EL (cell line): ENCODE measurements at places on chromosomes 1 and 21.

DNA sequence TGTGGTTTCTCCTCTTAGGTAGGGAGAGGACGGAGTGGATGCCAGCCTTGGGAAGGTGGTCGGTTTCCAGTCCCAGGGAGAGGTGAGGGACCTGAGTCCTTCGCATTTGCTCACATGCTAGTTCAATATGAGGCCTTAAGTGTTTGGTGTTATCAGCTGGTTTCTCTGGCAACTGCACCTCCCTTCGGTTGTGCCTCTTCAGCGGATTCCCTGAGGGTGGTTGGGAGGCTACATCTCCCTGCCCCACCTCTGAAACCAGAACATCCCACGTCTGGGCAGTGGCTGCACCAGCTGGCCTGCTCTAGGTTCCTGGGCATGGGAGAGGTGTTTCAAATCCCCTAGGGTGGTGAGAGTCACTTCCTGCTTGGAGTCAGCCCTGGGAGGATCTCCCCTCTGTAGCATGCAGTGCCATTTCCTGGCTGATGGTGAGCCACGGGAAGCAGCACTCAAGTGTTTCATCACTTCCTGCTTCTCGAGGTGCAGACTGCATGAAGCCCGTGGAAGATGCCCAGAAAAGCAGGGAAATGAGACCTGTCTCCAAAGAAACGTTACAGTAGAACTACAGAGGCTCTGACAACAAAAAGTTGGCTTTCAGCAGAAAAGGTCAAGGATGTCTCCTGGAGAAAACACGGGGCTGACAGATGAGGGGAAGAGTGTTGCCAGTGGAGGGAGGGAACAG, 4.5 kb downstream of the TMEM125 start:
- DNase-seq, result peak; percentile 72

DNA sequence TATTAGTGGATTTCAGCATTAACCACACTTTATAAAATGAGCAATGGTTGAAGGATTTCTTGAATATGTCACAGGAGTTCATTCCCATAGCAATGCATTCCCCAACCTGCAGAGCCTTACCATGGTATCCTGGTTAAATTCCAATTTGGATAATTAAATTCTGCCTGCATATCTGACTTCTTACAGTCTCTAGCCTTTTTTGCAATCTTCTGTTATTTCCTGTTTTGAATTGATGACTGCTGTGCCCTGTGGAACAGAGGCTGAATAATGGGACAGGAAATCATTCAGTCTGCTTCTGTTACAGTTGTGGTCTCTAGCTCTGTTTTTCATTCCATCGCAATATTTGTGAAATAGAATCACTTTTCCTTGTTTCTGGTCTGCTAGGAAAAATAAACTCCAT, 1823.9 kb downstream of the PLA2G4A start:
- peak; percentile 75 for DNase-seq

- no peak for DNase-seq
Observed at GRCh38 chr21:36235058-36235582, 78.5 kb downstream of the DOP1B start.

GRCh38 chr1:59204001-59204400, 92.9 kb upstream of the FGGY start:
- no peak for DNase-seq

- no peak for DNase-seq
Observed at GRCh38 chr1:158059984-158060383, 66.5 kb downstream of the KIRREL1 start.

DNA sequence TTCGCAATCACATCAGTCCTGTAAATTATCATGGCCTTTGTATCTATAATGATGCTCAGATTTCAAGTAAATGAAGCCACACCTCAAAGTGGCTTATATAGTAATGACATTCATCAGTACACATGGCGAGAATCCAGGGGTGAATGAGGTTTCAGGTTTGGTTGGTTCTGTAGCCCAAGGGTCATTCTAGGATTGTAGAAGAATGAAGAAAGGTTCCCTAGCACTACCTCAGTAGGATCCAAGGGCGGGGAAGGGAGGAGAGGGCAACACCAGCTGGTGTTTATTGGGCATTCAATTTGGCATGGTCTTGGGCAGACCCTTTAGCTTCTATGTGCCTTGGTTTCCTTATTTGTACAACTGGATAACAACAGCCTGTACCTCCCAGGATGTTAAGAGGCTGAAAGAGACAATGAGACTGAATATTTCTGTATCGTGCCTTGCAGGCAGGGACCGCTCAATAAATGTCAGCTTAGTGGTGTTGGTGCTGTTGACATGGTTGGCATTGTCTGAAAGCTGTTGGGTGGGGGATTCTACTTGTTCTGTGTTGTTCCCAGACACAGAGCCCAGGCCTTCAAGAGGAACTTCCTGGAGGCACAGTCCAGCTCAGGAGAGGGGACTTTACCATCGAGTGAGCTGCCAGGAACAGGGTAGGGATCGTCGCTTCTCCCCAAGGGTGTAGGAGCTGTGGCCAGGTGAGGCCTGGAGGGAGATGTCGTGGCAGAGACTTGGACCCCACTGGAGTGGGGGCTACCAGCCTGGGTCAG, 388.2 kb downstream of the PTPRU start:
- DNase-seq, result no peak

GRCh38 chr1:153527023-153527682, 8.6 kb downstream of the S100A6 start:
- no peak for DNase-seq

GRCh38 chr1:217135569-217135915, 412.3 kb upstream of the ESRRG start:
- DNase-seq, result peak; percentile 7

DNA sequence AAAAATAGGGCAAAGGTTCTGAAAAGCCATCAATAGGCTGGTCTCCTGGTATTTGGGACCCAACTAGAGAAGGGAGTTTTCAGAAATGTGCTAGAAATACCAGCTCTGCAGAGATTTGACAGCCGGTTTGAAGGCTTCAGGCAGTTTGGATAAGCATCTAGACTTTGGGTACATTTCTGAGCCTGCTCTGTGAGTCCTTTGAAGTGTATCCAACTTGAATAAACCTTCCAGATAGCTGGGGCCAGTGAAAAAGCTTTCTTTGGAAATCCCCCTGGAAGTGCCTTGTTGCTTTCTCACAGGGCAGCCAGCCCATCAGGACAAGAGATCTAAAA, 6.4 kb upstream of the PEF1 start:
- no peak for DNase-seq

DNA sequence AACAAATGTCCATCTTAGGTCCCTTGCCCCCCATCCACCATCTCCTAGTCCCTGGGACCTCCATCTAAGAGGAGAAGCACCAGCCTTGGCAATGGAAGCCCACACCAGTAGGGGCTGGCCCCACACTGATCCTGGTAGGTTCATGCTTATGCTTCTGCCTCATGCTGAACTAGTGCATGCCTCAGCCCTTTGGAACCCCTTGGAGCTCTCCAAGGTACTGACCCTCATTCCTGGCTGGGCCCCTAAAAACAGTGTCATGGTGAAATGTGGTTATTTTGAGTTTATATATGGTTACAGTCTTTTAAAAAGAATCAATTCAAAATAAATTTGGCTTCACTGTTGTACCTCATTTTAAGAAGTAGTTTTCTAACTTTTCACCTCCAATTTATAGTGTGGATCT, 108.3 kb downstream of the HIVEP3 start:
- peak; percentile 51 for DNase-seq

DNA sequence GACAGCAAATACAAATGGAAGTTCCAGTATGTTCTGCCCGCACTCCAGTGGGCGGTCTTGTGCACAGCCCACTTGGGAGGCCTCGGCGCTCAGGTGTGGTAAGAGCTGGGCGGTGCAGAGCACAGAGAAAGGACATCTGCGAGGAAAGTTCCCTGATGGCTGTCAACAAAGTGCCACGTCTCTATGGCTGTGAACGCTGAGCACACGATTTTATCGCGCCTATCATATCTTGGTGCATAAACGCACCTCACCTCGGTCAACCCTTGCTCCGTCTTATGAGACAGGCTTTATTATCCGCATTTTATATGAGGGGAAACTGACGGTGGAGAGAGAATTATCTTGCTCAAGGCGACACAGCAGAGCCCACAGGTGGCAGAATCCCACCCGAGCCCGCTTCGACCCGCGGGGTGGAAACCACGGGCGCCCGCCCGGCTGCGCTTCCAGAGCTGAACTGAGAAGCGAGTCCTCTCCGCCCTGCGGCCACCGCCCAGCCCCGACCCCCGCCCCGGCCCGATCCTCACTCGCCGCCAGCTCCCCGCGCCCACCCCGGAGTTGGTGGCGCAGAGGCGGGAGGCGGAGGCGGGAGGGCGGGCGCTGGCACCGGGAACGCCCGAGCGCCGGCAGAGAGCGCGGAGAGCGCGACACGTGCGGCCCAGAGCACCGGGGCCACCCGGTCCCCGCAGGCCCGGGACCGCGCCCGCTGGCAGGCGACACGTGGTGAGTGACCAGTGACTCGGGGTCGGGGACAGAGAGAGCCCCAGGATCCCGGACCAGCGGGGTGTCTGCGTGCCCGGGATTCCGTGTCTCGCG, at the start of gene IL12RB2:
Gene IL12RB2, plus strand, starts transcription at position 623 of the 810 bp plus-strand sequence. CDS start 12,496 bp downstream, outside the sequence.
- no peak for DNase-seq

GRCh38 chr1:175499595-175500382, 243.6 kb downstream of the TNR start:
- no peak for DNase-seq

- peak; percentile 97 for DNase-seq
Observed at GRCh38 chr1:58818075-58818474, 34.2 kb upstream of the JUN start.

GRCh38 chr21:42505090-42505726, 8.4 kb upstream of the SLC37A1 start:
- DNase-seq, result no peak

DNA sequence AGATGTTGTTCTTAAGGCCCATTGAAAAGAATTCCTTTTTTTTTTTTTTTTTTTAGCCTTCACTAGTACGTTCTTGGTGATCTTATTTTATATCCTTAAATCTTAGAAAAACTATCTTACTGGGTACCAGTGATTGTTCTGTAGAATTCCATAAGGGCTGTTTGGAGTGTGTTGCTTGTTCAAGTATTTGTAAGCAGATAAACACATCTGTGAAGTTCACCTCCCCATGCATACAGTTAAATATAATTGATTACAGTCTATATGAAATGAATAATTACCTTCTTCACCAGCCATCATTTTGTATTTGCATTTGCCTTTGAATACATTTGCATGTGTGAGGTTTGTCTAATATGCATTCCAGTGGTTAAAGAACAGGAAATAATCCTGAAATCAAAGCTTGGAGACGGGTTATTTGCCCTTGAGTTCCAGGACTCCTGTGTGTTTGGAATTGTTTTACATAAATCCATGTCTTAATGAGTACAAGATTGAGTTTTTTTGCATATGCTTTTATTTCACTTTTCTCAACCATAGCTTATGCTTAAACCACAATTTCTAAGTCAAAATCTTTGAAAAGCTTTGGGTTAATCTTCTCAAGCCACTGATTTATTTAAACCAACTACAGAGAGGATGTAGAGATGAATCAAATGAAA, 73.1 kb downstream of the VPS13D start:
- DNase-seq, result no peak

GRCh38 chr21:42660118-42660470, 6.7 kb downstream of the PDE9A start:
- DNase-seq, result no peak

GRCh38 chr1:7012461-7012924, 227.2 kb downstream of the CAMTA1 start:
- no peak for DNase-seq

- DNase-seq, result peak; percentile 55
Observed at GRCh38 chr1:225670806-225671733, 18.1 kb upstream of the ENAH start.

GRCh38 chr21:34693192-34693810, 24.5 kb downstream of the CLIC6 start:
- DNase-seq, result peak; percentile 72

DNA sequence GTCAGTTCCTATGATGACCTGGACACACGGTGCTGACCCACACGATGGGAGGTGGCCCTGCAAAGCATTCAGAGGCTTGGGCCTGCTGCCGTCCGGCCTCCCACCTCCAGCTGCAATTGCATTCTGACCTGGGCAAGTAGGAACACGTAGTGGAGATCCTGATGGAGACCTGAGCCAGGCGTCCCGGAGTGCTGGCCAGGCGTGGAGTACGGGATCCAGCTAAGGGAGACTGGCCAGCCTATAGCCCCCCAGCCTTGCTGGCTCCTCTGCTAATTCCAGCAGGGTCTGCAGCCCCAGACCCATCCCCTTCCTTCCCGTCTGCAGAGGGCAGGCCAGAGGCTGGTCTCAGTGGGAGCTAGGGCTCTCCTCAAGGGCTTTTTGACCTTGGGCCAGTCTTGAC, 11.2 kb downstream of the CD46 start:
- DNase-seq, result no peak

- DNase-seq, result no peak
Observed at GRCh38 chr1:180670681-180671080, 38.9 kb downstream of the XPR1 start.

- no peak for DNase-seq
Observed at GRCh38 chr1:51326839-51327238, 3.5 kb downstream of the TTC39A start.

- DNase-seq, result no peak
Observed at GRCh38 chr1:233480198-233480597, 133.7 kb upstream of the KCNK1 start.

DNA sequence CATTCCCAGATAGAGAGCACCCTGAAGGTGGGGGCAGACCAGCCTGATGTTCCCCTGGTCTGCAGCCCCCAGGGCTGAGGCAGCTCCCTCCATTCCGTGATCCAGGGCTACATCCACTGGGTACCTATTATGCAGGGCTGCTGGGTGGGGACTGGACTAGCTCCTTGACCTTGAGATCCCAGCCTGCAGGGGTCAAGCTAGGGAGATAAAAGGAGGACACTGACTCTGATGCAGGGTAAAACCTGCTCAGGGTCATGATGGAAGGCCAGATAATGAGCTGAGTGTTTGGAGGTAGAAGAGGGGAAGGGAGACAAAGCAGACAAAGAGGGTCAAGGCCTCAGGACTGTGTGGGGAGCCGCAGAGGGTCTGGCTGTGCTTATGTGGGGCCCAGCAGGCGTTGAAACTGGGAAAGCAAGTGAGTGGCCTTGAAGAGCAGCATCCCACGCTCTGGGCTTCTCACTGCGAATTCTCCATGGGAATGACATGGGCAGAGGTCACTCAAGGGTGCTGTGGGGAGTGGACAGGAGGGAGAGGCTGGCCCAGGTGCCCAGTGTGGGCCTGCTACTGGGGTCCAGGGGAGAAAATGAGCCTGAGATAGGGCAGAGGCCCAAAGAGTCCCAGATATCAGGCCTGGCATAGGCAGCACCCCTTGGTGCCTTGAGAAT, 9.7 kb downstream of the FOXO6 start:
- no peak for DNase-seq

GRCh38 chr1:33503506-33503905, 31.1 kb downstream of the ZSCAN20 start:
- DNase-seq, result no peak

- peak; percentile 38 for DNase-seq
Observed at GRCh38 chr1:28296401-28297261, 32.2 kb upstream of the MED18 start.

DNA sequence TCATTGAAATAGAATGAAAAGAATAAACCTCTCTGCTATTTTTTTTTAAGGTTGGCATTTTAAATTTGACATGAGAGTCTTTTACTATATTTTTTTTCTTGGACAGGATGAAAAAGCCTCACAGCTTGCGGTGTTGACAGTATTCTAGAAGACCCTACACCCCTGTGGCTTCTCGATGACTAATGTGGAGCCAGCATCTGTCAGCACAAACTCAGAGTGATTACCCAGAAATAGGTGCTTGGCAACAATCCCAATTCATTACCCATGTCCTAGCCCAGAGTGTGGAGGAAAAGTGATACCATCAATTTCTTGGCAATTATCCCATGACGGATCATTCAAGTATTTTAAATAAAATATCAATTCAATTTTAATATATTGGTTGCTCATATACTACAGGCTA, 186.8 kb upstream of the MAP1LC3C start:
- DNase-seq, result no peak
